ENCODE measurements at places on chromosomes 2 and 18.

GRCh38 chr2:100581277-100581612, 18.5 kb downstream of the PDCL3 start:
- DNase-seq, result no peak
- no peak overlapping the region for H3K4me3 ChIP-seq
- H3K36me3 ChIP-seq, result peaks cover 4% of the 10 kb centered on the region
- no peak overlapping the region for H3K27ac ChIP-seq
- no peaks in the 10 kb centered on the region for H3K4me1 ChIP-seq

GRCh38 chr2:75003276-75003675, 44.8 kb downstream of the POLE4 start:
- no peak overlapping the region for H3K27ac ChIP-seq
- no peak for DNase-seq
- H3K4me3 ChIP-seq, result no peak overlapping the region
- H3K36me3 ChIP-seq, result peaks cover under 1% of the 10 kb centered on the region

GRCh38 chr2:9237831-9238230, 31.2 kb downstream of the ASAP2 start:
- no peak overlapping the region for H3K4me3 ChIP-seq
- H3K27me3 ChIP-seq, result no peaks in the 10 kb centered on the region
- H3K36me3 ChIP-seq, result peaks cover 10% of the 10 kb centered on the region
- DNase-seq, result no peak

- no peak overlapping the region for H3K27ac ChIP-seq
- H3K27me3 ChIP-seq, result no peaks in the 10 kb centered on the region
- no peaks in the 10 kb centered on the region for H3K36me3 ChIP-seq
- DNase-seq, result no peak
- peaks cover 5% of the 10 kb centered on the region for H3K4me1 ChIP-seq
These were observed 55.5 kb upstream of the SPOPL start for GRCh38 chr2:138446043-138446442.

GRCh38 chr2:74819702-74820101, 14.2 kb upstream of the HK2 start:
- peaks cover 3% of the 10 kb centered on the region for H3K27me3 ChIP-seq
- no peaks in the 10 kb centered on the region for H3K36me3 ChIP-seq
- no peak for DNase-seq

DNA sequence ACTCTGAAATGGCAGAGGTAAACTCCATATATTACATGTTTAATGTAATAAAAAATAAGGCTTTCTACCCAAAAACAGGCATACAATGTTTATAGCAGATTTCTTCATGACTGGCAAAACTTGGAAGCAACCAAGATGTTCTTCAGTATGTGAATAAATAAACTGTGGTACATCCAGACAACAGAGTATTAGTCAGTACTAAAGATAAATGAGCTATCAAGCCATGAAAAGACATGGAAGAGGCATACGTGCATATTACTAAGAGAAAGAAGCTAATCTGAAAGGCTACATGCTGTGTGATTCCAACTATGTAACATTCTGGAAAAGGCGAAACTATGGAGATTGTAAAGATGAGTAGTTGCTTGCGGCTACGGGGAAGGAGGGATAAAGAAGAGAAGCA, 97.4 kb downstream of the OSR1 start:
- H3K36me3 ChIP-seq, result no peaks in the 10 kb centered on the region
- H3K27ac ChIP-seq, result no peak overlapping the region
- peaks cover 9% of the 10 kb centered on the region for H3K4me1 ChIP-seq
- no peak overlapping the region for H3K4me3 ChIP-seq
- no peak for DNase-seq

DNA sequence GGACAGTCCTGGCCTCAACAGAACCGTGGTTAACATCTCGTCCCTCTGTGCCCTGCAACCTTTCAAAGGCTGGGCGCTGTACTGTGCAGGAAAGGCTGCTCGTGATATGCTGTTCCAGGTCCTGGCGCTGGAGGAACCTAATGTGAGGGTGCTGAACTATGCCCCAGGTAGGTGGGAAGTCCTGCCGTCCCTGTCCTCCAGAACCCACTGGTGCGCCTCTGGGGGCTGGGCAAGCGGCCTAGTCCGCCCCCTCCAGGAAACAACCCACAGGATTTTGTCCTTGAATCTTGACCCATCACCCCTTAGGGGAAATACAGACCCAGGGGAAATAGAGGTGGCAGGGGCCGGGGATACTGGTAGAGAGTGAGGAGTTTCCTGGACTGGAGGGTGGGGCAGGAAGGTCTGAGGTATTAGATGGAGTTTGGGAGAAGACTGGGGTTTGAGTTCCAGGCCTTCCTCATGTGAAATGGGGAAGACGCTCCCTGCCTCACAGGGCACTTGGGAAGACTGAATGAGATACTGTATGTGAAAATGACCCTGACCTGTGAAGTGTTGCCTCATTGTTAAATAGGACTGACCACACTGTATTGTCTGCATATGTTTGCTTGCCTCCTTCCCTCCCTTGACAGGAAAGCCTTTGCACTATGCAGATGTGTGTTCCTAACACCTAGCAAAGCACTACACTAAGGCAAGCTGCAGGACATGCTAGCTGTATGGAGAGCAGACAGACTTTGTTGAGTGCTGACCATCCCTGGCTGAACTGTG, 1.4 kb downstream of the SPR start:
- peak overlapping the region; percentile 85 for H3K4me3 ChIP-seq
- H3K4me1 ChIP-seq, result no peaks in the 10 kb centered on the region
- H3K36me3 ChIP-seq, result no peaks in the 10 kb centered on the region
- H3K27me3 ChIP-seq, result peaks cover 47% of the 10 kb centered on the region
- no peak for DNase-seq

- H3K27ac ChIP-seq, result no peak overlapping the region
- H3K36me3 ChIP-seq, result no peaks in the 10 kb centered on the region
- peaks cover 3% of the 10 kb centered on the region for H3K27me3 ChIP-seq
- no peak for DNase-seq
- H3K4me1 ChIP-seq, result peaks cover 9% of the 10 kb centered on the region
These were observed 597.2 kb upstream of the ZEB2 start for GRCh38 chr2:145116834-145117725.

- no peaks in the 10 kb centered on the region for H3K27me3 ChIP-seq
- H3K4me3 ChIP-seq, result no peak overlapping the region
- H3K4me1 ChIP-seq, result peaks cover 9% of the 10 kb centered on the region
- no peak overlapping the region for H3K27ac ChIP-seq
- no peak for DNase-seq
These were observed 21.4 kb downstream of the HJURP start for GRCh38 chr2:233832869-233833311.

DNA sequence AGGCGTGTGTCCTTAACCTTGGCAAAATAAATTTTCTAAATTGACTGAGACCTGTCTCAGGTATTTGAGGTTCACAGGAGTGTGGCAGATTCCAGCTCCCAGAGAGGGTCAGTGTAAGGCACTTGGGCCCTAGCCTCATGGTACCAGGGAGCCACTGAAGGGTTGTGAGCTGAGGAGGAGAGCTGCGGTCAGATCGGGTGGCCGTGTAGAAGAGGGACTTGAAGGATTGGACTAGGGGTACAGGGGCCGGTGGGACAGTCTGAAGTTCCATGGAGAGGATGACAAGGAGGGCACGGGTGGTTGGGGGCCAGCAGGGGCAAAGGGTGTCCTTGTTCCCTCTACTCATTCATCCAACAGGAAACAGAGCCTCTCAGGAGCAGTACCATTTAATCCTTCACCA, 327.0 kb upstream of the HS6ST1 start:
- H3K4me1 ChIP-seq, result peaks cover 20% of the 10 kb centered on the region
- no peak overlapping the region for H3K4me3 ChIP-seq
- no peaks in the 10 kb centered on the region for H3K36me3 ChIP-seq
- H3K27ac ChIP-seq, result peak overlapping the region; percentile 17

DNA sequence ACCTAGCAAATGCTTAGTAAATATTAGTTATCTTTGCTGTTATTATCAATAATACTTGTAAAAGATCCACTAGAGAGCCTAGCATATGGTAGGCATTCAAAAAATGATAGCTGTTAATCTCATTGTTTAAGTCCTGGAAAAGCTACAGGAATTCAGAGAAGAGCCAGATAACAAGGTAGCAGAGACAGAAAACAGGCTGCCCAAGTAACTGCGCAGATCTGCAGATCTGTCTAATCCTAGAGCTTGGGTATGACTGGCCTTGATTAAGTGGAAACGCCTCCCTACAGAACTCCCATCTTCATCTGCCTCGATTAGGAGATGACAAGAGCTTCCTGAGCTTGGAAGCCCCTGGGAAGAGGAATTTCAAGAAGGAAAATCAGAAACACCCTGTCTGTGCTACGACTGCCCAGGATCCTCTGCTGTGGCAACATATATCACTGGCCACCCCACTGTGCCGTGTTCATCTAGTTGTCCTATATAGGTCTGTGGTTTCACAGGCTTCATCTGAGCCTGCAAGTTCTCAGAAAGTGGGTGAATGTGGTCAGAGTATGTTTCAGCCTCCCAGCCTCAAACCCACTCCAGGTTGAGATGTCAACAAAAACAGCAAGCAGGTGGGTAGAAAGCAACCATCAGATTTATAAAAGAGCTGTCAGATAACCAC, 151.5 kb upstream of the PKDCC start:
- no peak overlapping the region for H3K4me3 ChIP-seq
- DNase-seq, result no peak
- peaks cover 32% of the 10 kb centered on the region for H3K4me1 ChIP-seq
- no peaks in the 10 kb centered on the region for H3K36me3 ChIP-seq
- H3K27ac ChIP-seq, result no peak overlapping the region

DNA sequence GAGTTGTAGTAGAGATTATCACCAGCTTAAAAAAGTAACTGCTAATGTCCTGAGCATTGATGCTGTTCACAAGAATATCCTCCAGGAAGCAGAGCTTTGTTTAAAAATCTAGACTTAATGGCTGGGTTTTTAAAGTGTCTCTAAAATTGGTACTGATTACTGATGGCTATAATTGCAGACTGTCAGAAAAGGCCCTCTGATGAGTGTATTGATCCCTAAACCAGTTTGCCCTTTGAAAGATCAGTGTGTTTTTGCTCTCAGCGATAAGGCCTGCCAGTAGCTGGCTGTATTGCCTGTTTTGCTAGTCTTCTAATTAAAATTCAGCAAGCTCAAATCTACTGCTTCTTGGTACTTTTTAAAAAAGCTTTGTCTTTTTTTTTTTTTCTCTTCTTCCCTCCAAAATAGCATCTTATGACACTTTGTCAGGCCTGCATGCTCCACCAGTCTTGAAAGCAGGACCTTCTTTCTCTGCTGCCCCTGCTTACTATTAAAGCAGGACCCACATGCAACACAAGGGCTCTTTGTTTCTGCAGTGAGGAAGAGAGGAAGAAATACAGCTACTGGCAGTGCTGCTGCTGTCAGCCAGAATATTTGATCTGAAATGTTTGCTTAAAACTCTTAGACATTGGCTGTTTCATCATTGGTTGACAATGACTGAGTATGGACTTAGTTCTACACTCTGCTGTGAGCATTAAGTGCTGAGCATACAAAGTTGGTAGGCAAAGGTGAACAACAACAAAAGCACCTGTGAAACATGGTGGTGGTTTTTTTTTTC, 1.8 kb downstream of the SEC11C start:
- peak overlapping the region; percentile 79 for H3K27ac ChIP-seq
- H3K36me3 ChIP-seq, result no peaks in the 10 kb centered on the region

GRCh38 chr18:7619676-7620075, 52.6 kb downstream of the PTPRM start:
- H3K27me3 ChIP-seq, result peaks cover 14% of the 10 kb centered on the region
- H3K27ac ChIP-seq, result no peak overlapping the region
- H3K4me1 ChIP-seq, result peaks cover 13% of the 10 kb centered on the region

GRCh38 chr2:177753682-177754491, 318.7 kb downstream of the PDE11A start:
- peaks cover 56% of the 10 kb centered on the region for H3K4me1 ChIP-seq
- H3K36me3 ChIP-seq, result no peaks in the 10 kb centered on the region
- H3K27me3 ChIP-seq, result peaks cover 2% of the 10 kb centered on the region
- peak overlapping the region; percentile 88 for H3K27ac ChIP-seq
- H3K4me3 ChIP-seq, result peak overlapping the region; percentile 42

DNA sequence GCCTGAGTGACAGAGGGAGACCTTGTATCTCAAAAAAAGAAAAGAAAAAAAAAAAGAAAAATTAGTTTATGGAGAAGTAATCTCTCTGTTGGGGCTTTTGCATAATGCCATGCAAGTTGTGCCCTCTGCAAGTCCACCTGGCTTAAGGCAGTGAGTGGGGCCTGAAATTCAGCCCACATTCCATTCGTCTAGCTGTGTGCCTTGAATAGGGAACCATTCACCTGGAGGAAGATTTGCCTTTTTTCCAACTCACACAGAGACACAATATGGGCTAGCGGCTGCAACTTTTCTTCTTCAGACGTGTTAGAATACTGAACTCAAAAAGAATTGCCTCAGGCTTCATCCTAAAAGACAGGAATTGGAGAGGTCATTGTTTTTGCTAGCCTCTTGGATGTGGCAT, 160.0 kb upstream of the STON1 start:
- H3K27ac ChIP-seq, result no peak overlapping the region
- H3K4me1 ChIP-seq, result no peaks in the 10 kb centered on the region
- peaks cover 19% of the 10 kb centered on the region for H3K36me3 ChIP-seq
- no peak overlapping the region for H3K4me3 ChIP-seq

GRCh38 chr2:120257522-120257921, 4.9 kb downstream of the RALB start:
- H3K4me1 ChIP-seq, result peaks cover 36% of the 10 kb centered on the region
- H3K4me3 ChIP-seq, result peak overlapping the region; percentile 49
- peaks cover 23% of the 10 kb centered on the region for H3K36me3 ChIP-seq
- H3K27ac ChIP-seq, result no peak overlapping the region
- DNase-seq, result no peak
- no peaks in the 10 kb centered on the region for H3K27me3 ChIP-seq

DNA sequence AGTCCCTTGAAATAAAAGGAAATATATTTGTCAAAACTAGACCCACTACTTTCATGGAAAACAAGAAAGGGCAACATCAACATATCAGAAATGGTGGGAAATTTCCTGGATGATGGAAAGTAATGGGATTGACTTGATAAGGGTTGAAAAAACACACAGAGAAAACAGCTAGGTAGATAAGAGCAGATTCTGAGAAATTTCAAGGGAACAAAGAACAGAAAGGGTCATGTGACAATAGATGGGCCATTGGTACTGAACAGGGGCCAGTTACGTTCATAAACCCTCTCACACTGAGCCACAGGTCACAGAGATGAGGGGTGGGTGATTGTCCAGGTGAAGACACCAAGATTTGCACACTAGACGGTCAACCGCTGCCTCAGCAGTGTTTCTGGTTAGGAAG, 98.7 kb downstream of the QPCT start:
- H3K36me3 ChIP-seq, result no peaks in the 10 kb centered on the region
- no peak overlapping the region for H3K4me3 ChIP-seq
- DNase-seq, result no peak
- H3K27ac ChIP-seq, result no peak overlapping the region
- no peaks in the 10 kb centered on the region for H3K4me1 ChIP-seq
- no peaks in the 10 kb centered on the region for H3K27me3 ChIP-seq

- H3K4me3 ChIP-seq, result peak overlapping the region; percentile 38
- H3K4me1 ChIP-seq, result no peaks in the 10 kb centered on the region
- peaks cover 4% of the 10 kb centered on the region for H3K36me3 ChIP-seq
- peaks cover 53% of the 10 kb centered on the region for H3K27me3 ChIP-seq
These were observed 14.4 kb downstream of the FBXO41 start for GRCh38 chr2:73269686-73270465.
